Ureter (tissue), 1 donor: ENCODE measurements at places on chromosomes 5 and 9.

GRCh38 chr9:132099741-132100407 is 20.2 kb upstream of the MED27 start:
- no peak for DNase-seq

DNA sequence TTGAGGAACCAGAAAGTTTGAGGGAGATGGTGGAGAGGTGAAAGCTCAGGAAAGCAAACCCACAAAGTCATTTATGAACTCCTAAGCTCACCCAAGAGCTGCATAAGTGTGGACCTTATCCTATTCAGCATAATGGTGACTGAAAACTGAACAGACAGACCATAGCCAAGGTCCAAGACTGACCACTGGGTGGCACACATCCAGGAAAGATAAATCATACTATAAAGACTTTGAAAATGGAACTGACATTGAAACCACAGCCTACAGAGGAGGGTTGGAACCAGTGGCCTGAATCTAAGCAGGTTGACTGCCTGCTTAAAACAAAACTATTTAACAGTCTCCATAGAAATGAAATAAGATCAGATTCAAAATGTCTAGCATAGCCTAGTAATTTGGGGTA is 121.0 kb upstream of the RGS7BP start:
- no peak for DNase-seq

GRCh38 chr5:56314529-56314928 is 81.4 kb upstream of the ANKRD55 start:
- no peak for DNase-seq

DNA sequence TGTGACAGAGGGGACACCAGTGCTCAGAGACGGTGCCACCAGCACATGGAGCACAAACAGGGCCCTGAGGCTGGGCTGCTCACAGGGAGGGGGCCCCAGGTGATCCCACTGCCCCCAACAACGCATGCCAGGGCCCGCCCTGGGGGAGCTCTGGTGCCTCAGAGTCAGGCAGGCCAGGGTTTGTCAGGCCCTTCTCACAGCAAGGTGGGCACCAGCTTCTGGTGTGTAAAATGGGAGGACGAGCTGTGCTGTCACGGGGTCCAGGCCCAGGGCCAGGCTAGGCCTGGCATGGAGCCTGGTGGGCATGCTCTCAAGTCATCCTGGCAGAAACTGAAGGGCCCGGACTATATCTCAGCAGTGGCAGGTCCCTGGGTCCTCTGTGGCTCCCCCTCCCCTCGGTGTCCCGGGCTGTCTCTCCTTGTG is 34.5 kb downstream of the PRRT1B start:
- no peak for DNase-seq

- DNase-seq = no peak
These were observed 78.8 kb downstream of the SNX24 start for GRCh38 chr5:122924203-122924602.

DNA sequence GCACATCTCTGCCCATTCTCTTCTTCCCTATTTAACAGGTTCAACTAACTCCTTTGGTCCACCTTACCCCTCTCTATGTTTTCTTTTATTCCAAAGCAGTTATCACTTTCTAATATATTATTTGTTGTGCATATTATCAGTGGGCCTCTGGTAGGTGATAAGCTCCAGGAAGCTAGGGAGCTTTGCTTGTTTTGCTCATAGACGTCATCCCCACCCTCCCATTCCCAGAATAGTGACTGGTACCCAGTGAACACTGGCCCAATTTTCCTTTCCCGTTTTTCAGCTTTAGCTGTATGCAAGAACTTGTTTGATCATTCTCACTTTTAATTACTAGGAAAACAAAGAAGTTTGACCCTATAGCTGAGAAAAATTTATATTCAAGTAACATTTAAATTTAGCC is 6.9 kb downstream of the ABHD17B start:
- no peak for DNase-seq

DNA sequence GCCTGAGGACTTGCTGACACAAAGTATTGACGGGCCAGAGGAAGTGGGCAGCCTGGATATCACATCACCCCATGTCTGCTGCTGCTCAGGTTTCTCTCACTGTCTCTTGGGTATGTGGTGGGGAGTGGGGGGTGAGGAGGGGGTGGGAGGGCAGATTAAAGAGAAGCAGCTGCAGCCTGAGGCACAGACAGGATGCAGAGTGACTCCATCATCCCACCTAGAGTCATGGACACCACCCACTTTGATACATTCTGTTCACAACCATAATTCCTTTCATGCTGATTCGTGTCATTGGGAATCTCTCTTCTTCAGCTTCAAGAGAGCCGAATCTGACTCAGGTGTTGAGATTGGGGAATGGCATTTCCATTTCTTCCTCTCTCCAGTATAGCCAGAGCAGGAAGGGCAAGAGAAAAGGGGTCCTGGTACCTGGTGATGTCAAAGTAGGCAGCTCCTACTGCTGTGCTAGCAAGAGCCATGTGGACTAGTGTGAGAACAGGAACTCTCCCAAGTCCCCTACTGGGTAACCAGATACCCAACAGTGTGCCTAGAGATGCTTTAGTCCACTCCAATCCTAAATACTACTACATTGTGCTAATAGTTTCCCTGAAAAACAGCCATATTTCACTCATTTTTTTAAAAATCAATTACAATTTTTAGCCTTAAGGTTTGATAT is 22.4 kb downstream of the GRAMD2B start:
- DNase-seq = no peak

DNA sequence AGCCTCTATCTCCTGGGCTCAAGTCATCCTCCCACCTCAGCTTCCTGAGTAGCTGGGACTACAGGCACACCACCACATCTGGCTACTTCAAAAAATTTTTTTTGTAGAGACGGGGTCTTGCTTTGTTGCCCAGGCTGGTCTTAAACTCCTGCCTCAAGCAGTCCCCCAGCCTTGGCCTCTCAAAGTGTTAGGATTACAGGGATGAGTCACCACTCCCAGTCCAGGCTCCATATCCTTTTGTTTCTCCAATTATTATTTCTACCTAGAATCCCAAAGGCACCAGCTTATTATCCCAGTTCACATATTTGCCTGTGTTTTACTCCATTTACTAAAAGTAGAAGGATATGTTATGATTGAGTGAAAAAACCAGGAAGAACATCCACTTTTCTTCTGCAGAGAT is 84.9 kb downstream of the TEK start:
- DNase-seq = no peak

GRCh38 chr9:130576176-130576575 is 3.2 kb upstream of the FUBP3 start:
- no peak for DNase-seq

DNA sequence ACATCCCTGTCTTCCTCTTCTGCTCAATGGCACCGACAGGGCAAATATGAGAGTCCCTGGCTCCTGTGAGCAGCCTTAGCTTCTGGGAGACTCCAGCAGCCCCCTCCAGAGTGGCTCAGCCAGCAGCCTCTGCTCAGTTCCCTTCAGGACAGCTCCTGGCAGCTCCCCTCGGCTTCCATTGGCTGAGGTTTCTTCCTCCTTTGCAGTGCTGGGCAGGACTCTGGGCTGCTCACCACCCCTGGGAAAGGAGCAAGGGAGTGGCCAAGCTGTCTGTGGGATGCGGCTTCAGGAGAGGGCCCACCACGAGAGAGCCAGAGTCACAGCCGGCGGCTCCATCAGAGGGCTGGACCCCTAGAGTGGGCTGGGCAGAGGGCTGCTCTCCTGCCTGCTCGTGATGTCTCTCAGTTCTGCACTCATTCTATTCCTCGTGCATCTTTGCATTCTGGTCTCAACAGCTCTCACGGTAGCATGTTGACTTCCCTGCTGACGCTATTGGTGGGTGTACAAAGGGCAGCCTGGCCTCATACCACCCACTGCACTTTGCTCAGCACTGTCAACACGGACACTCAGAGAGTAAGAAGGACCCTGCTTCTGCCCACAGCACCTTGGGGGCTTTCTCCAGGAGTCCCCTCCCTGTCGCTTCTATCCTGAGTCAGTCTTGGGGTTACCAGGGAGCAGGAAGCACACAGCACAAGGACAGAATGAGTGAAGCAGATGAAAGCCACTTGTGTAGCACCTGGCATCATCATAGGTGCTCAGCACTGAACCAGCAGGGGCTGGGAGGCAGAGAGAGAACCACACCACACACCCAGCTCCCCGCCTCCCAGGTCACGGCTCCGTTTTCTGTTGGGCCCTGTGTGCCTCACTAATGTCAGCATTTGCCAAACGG is 80.9 kb upstream of the ALDH1B1 start:
- no peak for DNase-seq
